ENCODE measurements at places on chromosomes 7 and 10.

GRCh38 chr7:80679921-80680907 lies 41.8 kb downstream of the CD36 start:
- peak; percentile 15 for DNase-seq

- DNase-seq, result no peak
Observed at GRCh38 chr7:102085218-102085772, 201.4 kb upstream of the SH2B2 start.

- DNase-seq, result no peak
Observed at GRCh38 chr7:48887500-48887899, 36.8 kb upstream of the CDC14C start.

GRCh38 chr7:39265641-39266591 lies 288.2 kb downstream of the POU6F2 start:
- DNase-seq, result no peak

- no peak for DNase-seq
Observed at GRCh38 chr7:131110297-131111080, 217.2 kb upstream of the MKLN1 start.

DNA sequence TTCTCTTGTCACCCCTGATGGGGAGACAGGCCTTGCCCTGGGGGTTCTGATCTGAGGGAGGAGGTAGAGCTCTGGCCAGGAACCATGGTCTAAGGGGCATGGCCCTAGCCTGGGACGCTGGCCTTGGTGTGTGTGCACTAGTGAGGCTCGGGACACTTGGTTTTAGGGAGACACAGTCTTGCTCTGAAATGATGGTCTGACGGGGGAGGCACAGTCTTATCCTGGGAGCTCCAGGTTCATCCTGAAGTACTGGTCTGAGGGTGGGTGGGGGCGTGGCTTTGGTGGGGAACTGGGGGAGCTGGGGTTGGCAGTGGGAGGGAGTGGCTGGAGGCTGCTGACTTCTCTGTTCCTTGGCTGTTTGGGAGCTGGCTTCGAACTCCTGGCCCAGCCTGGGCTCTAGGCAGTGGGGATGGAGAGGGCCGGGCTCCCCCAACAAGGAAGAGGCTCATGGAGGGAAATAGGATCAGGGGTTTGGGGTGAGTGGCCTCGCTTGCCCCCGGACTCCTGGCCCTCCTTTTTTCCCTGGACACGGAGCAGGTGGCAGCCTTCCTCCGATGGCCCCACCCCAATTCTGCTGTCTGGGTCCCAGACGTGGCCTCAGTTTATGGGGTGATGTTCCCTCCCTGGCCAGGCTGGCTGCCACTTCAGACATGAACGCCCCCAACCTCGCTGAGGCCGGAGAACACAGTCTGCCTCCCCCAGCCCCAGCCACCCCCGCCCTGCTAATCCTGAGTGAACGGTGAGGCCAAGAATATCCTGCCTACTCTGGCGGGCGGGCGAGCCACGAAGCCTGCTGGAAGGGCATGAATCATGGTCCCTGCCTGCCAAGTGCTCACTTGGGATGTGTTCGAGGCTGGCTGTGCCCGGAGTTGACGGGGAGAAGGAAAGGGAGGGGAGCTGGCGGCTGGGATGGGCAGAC lies 43.5 kb downstream of the TMEM270 start:
- DNase-seq, result no peak

- DNase-seq, result no peak
Observed at GRCh38 chr10:35089611-35090161, 455 bp downstream of the CUL2 start.

DNA sequence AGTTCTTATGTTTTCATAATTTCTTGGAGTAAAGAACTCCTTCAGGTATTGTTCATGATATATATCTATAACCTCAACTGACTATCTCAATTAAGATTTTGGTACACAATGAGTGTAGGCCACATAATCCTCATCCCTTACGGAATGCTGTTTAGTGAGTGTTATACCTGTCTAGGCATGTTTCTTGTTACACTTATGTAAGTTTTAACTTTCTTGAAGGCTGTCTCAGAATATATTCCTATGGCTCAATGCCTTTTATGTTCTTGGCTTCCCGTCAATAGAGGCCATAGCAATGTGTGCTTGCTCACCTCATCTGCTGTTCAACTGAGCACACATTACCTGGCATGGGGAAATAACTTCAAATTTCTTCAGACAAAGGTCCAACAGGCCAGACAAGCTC lies 185.1 kb downstream of the CTTNBP2 start:
- no peak for DNase-seq

DNA sequence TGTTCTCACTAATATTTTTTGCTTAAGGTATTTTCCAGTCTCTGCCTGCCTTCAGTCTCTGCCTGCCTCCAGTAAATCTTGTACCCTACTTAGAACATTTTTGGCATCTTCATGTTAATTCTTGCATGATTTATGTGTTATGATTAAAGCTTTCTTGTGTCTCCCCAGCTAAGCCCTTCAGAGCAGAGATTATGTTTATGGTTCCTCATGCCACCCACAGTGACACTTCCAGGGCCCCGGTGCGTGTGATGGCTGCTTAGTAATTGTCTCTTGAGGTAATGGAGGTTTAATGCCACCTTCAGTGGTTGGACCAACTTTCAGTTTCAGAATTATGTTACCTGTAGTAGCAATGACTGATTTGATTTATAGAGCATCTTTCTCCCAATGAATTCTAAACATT lies 70.6 kb upstream of the MET start:
- no peak for DNase-seq

Data from SIG-M5 (cell line).